ENCODE measurements at places on chromosomes 11 and 22.

DNA sequence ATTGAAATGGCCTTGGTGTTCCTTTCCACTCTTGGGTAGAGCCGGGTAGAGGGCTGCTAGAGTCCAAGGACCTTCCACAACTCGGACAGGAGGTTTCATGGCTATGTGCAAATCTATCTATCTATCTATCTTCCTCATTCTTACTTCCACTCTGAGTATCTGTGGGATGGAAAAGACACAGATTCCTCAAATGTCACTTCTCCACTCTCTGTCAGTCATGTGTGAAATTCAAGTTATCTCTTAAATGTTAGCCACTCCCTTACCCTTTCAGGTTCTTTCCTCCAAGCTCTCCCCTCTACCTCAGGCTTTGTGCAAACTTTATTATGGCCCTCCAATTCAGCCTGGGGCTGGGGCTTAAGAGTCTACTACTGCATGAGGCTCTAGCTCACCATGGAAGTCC lies 84.3 kb downstream of the GDPD4 start:
- no peaks in the 10 kb centered on the region for H3K4me1 ChIP-seq
- H3K27me3 ChIP-seq: peaks cover 20% of the 10 kb centered on the region
- H3K36me3 ChIP-seq: no peaks in the 10 kb centered on the region
- no peak overlapping the region for H3K27ac ChIP-seq
- no peak for DNase-seq

GRCh38 chr11:12188548-12189317 lies 78.3 kb downstream of the MICAL2 start:
- DNase-seq: no peak
- peaks cover 21% of the 10 kb centered on the region for H3K4me1 ChIP-seq

DNA sequence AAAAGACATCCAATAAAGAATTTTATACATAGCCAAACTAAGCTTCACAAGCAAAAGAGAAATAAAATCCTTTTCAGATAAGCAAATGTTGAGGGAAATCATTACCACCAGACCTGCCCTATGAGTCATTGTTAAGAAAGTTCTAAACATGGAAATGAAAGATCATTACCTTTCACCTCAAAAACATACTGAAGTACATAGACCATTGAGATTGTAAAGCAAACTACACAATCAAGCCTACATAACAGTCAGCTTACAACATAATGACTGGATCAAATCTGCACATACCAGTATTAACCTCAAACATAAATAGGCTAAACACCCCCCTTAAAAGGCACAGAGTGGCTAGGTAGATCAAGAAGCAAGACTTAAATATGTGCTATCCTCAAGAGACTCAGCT lies 501.0 kb upstream of the LUZP2 start:
- DNase-seq: no peak
- H3K4me3 ChIP-seq: no peak overlapping the region
- H3K27me3 ChIP-seq: no peaks in the 10 kb centered on the region
- H3K27ac ChIP-seq: no peak overlapping the region
- H3K36me3 ChIP-seq: no peaks in the 10 kb centered on the region

GRCh38 chr11:83549984-83550667 lies 264.0 kb upstream of the CCDC90B start:
- H3K36me3 ChIP-seq: no peaks in the 10 kb centered on the region
- no peaks in the 10 kb centered on the region for H3K4me1 ChIP-seq
- H3K27ac ChIP-seq: no peak overlapping the region
- DNase-seq: no peak
- H3K4me3 ChIP-seq: no peak overlapping the region
- H3K27me3 ChIP-seq: no peaks in the 10 kb centered on the region

- no peak for DNase-seq
- no peaks in the 10 kb centered on the region for H3K27me3 ChIP-seq
- H3K4me3 ChIP-seq: no peak overlapping the region
Observed at GRCh38 chr11:117394221-117394925, 66.7 kb downstream of the CEP164 start.

GRCh38 chr22:38077595-38077994 lies 6.4 kb downstream of the SLC16A8 start:
- no peak for DNase-seq
- H3K4me3 ChIP-seq: no peak overlapping the region
- H3K27ac ChIP-seq: no peak overlapping the region
- no peaks in the 10 kb centered on the region for H3K4me1 ChIP-seq
- no peaks in the 10 kb centered on the region for H3K36me3 ChIP-seq

DNA sequence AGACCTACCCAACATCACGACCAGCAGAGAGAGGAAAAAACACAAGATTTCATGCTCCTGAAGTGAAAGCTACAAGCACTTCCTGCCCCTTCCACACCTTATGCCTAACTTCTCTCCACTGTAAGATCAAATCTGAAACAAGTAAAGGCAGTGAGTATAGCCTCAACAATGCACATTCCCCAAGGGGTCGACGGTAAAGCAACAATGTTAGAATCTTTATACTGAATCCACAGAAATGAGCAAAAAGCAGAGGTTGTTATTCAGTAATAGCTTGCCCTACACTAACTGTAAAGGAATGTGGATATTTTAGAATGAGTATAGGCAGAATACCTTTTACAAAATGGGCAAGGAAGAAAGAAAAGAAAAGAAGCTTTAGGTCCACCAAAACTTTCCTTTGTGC lies 15.6 kb downstream of the ARFGAP3 start:
- no peak for DNase-seq
- peaks cover 25% of the 10 kb centered on the region for H3K36me3 ChIP-seq
- H3K4me3 ChIP-seq: no peak overlapping the region
- no peaks in the 10 kb centered on the region for H3K27me3 ChIP-seq
- H3K27ac ChIP-seq: peak overlapping the region; percentile 14

DNA sequence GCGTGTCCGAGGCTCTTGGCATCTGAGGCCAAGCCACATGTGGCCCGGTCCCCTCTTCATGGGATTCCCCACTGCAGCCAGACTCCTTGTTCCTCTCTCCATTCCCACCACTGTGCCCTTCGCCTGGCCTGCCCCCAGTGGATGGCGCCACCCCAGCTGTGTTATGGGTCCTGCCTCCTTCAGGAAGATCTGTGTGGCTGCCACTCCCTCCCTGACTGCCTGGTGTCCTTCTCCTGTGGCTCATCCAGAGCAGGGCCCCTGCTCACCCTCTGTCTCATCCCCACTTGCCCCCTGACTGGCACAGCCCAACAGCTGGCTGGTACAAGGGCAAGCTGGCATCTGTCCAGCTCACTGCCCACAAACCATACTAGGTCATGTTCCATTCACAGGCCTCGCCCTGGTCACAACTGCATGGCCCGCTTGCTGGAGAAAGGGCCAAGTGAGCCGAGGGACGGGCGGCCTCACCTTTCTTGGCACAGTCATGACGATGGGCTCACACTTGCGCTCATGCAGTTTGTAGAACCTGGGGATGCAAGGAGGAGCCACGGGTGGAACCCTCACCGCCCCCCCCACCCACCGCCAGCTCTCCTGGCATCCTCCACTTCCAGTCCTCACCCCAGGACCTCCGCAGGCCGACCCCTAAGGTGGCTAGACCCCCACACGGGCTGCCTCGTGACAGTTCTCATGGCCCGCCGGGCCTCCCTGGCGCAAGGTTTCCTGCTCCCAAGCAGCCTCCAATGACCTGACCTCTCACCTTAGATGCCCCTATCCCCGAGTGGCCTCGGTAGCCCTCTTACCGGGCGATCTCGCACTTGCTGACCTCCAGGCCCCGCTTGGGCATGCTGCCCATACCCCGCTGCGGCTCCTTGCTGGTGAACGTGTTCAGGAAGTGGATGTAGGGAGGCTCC lies 2.1 kb upstream of the PTPRCAP start:
- peak; percentile 61 for DNase-seq
- peaks cover 34% of the 10 kb centered on the region for H3K4me1 ChIP-seq
- H3K36me3 ChIP-seq: peaks cover 29% of the 10 kb centered on the region
- H3K27me3 ChIP-seq: no peaks in the 10 kb centered on the region
- H3K4me3 ChIP-seq: peak overlapping the region; percentile 98
- peak overlapping the region; percentile 96 for H3K27ac ChIP-seq

GRCh38 chr11:123698546-123699127 lies 42.8 kb downstream of the ZNF202 start:
- no peak overlapping the region for H3K27ac ChIP-seq
- DNase-seq: no peak
- no peaks in the 10 kb centered on the region for H3K36me3 ChIP-seq
- H3K4me3 ChIP-seq: no peak overlapping the region
- H3K27me3 ChIP-seq: peaks cover 20% of the 10 kb centered on the region
- peaks cover 1% of the 10 kb centered on the region for H3K4me1 ChIP-seq

DNA sequence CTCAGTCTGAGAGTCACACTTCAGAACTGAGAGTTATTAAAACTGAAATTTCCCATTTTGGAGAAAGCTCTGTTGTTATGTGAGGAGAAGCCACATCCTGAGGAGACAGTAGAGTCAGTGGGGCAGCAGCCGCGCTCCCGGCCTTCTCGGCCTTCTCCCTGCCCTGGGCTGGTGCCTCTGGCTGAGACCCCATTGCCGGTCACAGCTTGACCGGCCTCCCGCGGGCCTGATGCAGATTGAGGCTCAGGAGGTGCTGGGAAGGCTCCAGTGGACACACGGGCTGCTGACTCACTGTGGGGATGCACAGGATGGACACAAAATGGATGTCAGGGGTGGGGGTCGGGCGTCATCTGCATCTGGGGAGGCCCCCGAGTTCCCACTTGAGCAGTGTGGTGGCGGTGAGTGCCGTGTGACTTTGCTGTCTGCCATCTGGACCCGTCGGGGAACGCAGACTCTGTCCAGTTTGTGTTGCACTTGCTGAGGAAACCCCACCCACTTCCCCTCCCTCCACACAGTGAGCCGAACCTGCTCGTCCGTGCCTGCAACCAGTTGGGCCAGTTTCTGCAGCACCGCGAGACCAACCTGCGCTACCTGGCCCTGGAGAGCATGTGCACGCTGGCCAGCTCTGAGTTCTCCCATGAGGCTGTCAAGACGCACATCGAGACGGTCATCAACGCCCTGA lies 50.1 kb downstream of the MUC6 start:
- peaks cover 3% of the 10 kb centered on the region for H3K36me3 ChIP-seq
- H3K27ac ChIP-seq: no peak overlapping the region
- no peak for DNase-seq
- H3K4me3 ChIP-seq: no peak overlapping the region

DNA sequence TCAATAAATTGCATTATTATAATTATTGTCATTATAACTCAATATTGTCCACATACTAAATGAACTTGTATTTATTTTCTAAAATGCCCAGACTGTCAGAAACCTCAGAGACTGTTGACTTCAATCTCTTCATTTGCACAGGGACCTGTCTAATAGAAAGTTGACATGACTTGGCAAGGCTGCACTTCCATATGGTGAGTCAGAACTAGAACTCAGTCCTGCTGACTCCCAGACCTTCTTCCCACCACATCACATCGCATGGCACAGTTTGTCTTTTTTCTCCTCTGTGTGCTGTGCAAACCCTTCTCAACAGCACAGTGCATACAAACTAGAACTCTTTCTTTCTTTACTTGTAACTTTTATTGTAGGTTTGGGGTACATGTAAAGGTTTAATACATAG lies 215.1 kb upstream of the BLID start:
- DNase-seq: no peak
- H3K4me3 ChIP-seq: no peak overlapping the region
- no peak overlapping the region for H3K27ac ChIP-seq

DNA sequence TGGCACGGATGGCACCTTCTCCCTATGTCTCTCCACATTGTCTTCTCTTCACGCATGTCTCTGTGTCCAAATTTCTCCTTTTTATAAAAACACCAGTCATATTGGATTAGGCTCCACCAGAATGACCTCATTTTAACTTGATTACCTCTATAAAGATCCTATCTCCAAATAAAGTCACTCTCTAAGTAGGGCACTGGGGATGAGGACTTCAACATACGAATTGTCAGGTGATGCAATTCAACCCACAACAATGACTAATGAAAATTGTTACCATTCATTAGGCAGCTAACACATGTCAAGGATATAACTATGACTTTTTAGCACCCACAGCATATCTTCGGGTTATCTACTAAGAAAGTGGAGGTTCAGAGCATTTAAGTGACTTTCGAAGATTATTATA lies 55.5 kb upstream of the USP47 start:
- peaks cover 14% of the 10 kb centered on the region for H3K27me3 ChIP-seq
- H3K27ac ChIP-seq: no peak overlapping the region
- H3K36me3 ChIP-seq: no peaks in the 10 kb centered on the region
- no peak overlapping the region for H3K4me3 ChIP-seq
- peaks cover 13% of the 10 kb centered on the region for H3K4me1 ChIP-seq
- DNase-seq: no peak

GRCh38 chr11:353179-353873 lies 16.0 kb upstream of the B4GALNT4 start:
- peak overlapping the region; percentile 43 for H3K4me3 ChIP-seq
- DNase-seq: peak; percentile 27
- no peak overlapping the region for H3K27ac ChIP-seq
- peaks cover 38% of the 10 kb centered on the region for H3K4me1 ChIP-seq

DNA sequence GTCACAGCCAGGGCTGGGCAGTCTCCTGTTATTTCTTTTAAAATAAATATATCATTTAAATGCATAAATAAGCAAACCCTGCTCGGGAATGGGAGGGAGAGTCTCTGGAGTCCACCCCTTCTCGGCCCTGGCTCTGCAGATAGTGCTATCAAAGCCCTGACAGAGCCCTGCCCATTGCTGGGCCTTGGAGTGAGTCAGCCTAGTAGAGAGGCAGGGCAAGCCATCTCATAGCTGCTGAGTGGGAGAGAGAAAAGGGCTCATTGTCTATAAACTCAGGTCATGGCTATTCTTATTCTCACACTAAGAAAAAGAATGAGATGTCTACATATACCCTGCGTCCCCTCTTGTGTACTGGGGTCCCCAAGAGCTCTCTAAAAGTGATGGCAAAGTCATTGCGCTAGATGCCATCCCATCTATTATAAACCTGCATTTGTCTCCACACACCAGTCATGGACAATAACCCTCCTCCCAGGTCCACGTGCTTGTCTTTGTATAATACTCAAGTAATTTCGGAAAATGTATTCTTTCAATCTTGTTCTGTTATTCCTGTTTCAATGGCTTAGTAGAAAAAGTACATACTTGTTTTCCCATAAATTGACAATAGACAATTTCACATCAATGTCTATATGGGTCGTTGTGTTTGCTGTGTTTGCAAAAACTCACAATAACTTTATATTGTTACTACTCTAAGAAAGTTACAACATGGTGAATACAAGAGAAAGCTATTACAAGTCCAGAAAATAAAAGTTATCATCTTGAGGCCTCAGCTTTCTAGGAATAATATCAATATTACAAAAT lies 13.4 kb downstream of the OR51B4 start:
- no peaks in the 10 kb centered on the region for H3K27me3 ChIP-seq
- H3K4me3 ChIP-seq: no peak overlapping the region
- no peaks in the 10 kb centered on the region for H3K36me3 ChIP-seq

GRCh38 chr11:64728757-64729365 lies 5.9 kb upstream of the NRXN2 start:
- H3K27ac ChIP-seq: no peak overlapping the region
- no peak for DNase-seq
- H3K4me1 ChIP-seq: peaks cover 13% of the 10 kb centered on the region
- peaks cover 21% of the 10 kb centered on the region for H3K36me3 ChIP-seq
- no peaks in the 10 kb centered on the region for H3K27me3 ChIP-seq

DNA sequence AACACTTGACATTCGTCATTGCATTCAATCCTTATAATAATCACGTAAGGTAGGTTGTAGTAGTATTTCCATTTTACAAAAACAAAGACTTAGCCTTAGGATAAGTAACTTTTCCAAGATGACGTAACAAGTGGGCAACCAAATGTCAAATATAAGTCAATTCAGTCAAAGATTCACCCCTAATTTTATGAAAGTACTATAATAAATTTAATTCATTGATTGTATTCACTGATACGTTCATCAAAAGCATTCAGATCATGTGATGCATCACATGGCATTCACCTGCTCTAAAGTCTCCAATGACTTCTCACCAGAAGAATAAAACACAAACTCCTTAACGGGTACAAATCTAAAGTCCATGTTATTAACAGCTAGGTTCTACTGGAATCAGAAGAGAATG lies 2.1 kb downstream of the KIF18A start:
- H3K4me1 ChIP-seq: peaks cover 35% of the 10 kb centered on the region
- peak overlapping the region; percentile 100 for H3K4me3 ChIP-seq
- H3K36me3 ChIP-seq: peaks cover 5% of the 10 kb centered on the region
- H3K27me3 ChIP-seq: no peaks in the 10 kb centered on the region
